ENCODE measurements at places on chromosomes 7 and 10.
A peak's percentile ranks its signal among the peaks of the same experiment; 100 is the strongest.

DNA sequence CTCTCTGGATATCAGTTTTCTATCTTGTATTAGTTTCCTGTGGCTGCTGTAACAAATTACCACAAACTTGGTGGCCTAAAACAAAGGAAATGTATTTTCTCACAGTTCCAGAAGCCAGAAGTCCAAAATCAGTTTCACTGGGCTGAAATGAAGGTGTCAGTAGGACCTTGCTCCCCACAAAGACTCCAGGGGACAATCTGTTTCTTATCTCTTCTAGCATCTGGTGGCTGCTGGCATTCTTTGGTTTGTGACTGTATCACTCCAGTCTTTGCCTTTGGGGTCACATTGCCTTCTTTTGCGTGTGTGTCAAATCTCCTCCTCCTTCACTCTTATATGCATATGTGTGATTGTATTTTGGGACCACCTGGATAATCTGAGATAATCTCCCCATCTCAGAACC lies 153.0 kb upstream of the PRPS1L1 start:
- DNase-seq, result no peak

GRCh38 chr7:107388604-107389003 lies 81.3 kb upstream of the GPR22 start:
- DNase-seq, result no peak

GRCh38 chr7:141584935-141585334 lies 33.7 kb downstream of the AGK start:
- no peak for DNase-seq

GRCh38 chr7:30183749-30184369 lies 49.1 kb downstream of the MTURN start:
- DNase-seq, result no peak

DNA sequence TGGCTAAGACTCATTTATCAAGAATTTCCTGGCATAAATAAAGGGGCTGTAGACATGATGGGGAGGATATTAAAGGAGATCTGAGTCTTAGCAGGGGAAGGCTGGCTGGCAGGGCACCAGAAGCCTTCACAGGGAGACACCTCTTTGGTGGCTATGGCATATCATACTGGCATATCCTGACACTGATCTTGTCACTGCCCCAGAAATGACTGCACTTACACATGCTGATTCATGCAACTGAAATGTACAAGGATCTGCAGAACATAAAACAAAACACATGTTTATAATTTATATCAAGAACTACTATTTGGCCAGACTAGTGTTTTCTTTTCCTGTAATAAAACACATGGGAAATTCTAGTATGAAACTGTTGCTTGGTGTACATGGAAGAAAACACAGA lies 5.5 kb upstream of the LIPN start:
- peak; percentile 18 for DNase-seq

GRCh38 chr10:30792025-30792424 lies 162.5 kb upstream of the LYZL2 start:
- DNase-seq, result no peak

GRCh38 chr7:71777278-71777677 lies 634.9 kb downstream of the CALN1 start:
- no peak for DNase-seq

- no peak for DNase-seq
Measured at GRCh38 chr10:44976352-44977198, 2.0 kb downstream of the DEPP1 start.

- DNase-seq, result no peak
Measured at GRCh38 chr7:70795948-70796347, 336.0 kb upstream of the GALNT17 start.

- no peak for DNase-seq
Measured at GRCh38 chr7:147999962-148000361, 590.6 kb upstream of the C7orf33 start.

- DNase-seq, result no peak
Measured at GRCh38 chr10:517241-517830, 172.1 kb downstream of the DIP2C start.

DNA sequence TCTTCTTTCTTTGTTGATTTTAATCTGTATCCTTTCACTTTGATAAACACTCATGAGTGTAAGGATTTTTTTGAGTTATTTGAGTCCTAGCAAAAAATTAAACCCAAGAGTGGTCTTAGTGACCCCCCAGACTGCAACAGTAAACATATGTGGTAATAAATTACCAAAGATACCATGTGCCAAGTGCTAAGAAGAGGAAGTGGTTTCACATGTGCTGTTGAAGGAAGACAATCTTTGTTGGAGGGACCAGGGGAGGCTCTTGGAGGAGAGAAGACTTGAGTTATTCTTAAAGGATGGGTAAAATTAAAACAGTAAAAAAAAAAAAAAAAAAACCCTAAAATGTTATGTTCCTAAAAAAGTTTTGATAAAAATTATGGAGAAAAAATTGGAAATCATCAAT lies 150.2 kb downstream of the SEC23IP start:
- DNase-seq, result no peak

DNA sequence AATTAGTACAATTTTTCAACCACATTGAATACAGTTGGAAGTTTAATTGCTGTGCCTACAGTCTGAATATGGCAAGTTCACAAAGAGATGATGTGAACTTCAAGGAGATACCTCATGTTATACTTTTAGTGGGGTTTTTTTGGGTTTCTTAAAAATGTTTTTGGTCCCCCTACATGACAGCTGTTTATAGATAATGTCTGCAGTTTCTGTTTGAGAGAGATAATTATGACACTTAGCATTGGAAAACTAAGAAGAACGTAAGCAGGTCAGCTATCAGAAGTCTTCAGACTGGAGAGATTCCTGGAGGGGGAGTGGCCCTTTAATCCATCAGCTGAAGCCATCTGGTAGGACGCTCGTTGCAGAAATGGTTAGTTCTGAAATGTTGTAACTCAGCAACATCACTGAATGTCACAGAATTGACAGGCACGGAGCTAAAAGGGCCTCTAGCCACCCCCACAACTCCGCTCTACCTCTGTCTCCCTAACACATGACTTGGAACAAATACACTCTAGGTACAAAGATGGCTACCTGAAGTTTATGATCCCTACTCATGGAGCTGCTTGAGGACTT lies 29.0 kb downstream of the TIMM23 start:
- DNase-seq, result no peak

GRCh38 chr7:66099232-66099550 lies 15.5 kb upstream of the CRCP start:
- DNase-seq, result no peak

DNA sequence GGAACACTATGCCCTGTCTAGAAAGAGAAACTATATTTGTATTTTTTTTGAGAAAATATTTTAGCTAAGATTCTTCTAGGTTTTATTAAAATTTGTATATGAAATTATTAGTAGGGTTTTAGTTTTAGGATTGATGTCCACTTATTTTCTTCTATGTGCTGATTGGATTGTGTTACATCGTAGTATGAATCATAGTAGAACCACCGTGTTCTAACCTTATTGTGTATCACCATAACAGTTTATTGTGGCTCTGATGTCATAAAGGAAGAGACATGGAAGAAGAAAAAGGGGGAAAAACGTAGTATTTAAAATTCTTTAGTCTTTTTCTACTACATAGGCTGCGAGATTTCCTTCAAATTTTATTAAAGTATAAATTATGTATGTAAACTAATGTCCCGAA lies 1.9 kb downstream of the AGBL3 start:
- DNase-seq, result no peak

DNA sequence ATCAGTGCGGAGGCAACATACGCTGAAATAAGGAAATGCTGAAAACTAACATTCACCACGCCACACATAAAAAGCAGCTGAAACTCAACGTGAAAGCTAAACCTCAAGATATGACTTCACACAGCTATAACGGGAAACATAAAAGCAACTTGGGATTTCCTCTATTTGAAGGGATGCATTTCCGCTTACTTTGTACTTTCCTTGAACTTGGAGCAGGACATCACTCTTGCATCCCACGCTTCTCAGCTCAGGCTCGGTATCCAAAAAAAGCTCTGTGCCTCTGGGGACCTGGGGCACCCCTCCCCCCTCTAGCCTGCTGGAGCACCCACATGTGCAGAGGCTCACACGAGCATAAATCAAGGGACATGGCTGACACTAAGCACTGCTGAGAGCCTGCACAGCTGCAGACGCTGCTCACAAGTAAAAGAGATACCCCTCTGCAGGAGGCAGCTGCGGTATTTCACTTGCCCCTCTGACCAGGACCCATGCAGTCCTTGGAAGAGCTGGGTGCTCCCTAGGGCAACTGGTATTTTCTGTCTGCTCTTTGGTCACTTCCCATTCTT lies 34.2 kb downstream of the PARD3 start:
- no peak for DNase-seq

GRCh38 chr7:381211-382042 lies 91.5 kb downstream of the FOXL3 start:
- DNase-seq, result no peak

DNA sequence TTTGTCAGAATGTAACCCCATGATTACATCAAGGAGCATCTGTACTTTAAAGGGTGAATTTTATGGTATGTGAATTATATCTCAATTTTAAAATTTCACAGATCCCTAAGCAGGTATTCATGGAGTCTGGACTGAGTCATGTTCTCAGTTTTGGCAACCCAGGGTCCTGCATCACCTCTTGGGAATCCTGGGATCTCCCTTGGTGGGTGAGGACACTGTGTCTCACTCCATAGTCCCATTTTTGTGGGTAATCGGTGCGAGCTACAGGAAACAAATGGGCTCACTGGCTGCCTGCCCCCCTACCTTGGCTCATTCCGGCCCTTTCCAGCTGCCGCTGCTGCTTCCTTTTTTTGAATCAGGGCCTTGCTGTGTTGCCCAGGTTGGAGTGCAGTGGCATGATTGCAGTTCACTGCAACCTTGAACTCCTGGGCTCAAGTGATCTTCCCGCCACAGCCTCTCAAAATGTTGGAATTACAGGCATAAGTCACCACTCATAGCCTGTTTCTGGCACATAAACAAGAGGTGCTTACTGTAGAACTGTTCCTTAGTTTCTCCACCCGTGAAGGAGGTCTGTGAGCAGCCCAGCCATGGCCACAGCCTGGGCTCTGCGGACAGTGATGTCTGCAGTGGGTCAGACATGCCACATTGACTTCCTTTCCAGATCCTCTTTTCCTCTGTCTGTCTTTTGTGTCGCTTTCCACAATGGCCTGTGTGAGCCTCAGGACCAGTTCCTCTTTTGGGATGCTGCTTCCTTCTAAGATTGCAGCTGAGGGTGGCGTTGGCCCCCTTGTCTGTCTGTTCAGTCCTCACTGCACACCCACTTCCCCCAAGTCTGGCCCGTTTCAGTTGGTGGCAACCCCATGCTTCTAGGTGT lies 14.5 kb downstream of the PALD1 start:
- peak; percentile 42 for DNase-seq

GRCh38 chr10:24463611-24464426 lies 254.9 kb downstream of the KIAA1217 start:
- peak; percentile 96 for DNase-seq

GRCh38 chr7:50660040-50660829 lies 95.0 kb upstream of the DDC start:
- no peak for DNase-seq

DNA sequence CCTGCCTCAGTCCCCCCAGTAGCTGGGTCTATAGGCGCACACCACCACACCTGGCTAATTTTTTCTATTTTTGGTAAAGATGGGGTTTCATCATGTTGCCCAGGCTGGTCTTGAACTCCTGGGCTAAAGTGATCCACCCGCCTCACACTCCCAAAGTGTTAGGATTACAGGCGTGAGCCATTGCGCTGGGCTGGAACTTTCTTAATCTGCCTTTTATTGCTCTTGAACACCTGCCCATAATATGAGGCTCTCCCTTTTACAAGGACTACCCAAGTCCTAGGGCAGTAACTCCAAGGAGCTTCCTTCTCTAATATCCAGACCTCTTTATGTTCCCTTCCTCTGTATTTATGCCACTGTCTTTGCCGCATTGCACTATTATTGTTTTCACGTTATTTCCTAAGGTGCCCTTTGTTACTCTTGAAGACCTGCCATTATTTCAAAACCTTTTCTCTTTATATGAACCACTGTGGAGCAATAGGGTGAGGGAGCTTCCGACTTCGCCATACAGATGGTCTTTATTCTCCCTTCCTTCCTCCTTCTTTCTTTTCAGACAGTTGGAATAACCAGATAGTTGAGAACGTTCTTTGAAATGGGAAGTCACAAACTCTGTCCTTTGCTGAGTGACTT lies 36.3 kb upstream of the TCF7L2 start:
- DNase-seq, result no peak

DNA sequence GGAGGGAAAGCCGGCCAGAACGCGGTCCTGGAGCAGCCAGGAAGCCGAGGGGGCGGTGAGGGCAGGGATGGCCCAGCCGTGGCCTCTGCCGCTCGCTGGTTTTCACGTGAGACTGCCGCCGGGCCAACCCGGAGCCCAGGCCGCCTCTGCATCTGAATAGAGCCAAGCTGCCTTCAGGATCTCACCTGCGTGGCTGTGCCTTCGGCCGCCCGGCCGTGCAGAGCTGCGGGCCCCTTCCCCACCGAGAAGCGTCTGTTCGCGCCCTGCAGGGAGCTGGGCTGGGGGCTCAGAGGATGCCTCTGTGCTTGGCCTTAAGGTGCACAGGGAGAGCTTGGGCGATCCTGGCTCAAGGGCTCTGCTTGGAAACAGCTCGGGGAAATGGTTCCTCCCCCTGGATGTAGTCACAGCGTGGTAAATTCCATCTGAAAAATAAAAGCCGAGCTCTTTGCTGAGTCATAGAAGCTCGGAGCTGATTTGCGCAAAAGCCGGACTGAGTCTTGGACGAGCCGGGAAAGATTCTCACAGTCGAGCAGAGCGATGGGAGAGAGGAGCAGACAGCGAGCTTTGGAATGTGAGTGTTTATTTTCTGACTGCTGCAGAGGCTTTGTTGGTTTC lies at the start of gene JAKMIP3:
JAKMIP3 (plus strand) TSS at position 456 of the 615 bp plus-strand sequence. CDS start 38,863 bp downstream, outside the sequence.
- DNase-seq, result peak; percentile 79

GRCh38 chr10:44745920-44746319 lies 165.2 kb upstream of the TMEM72 start:
- no peak for DNase-seq

DNA sequence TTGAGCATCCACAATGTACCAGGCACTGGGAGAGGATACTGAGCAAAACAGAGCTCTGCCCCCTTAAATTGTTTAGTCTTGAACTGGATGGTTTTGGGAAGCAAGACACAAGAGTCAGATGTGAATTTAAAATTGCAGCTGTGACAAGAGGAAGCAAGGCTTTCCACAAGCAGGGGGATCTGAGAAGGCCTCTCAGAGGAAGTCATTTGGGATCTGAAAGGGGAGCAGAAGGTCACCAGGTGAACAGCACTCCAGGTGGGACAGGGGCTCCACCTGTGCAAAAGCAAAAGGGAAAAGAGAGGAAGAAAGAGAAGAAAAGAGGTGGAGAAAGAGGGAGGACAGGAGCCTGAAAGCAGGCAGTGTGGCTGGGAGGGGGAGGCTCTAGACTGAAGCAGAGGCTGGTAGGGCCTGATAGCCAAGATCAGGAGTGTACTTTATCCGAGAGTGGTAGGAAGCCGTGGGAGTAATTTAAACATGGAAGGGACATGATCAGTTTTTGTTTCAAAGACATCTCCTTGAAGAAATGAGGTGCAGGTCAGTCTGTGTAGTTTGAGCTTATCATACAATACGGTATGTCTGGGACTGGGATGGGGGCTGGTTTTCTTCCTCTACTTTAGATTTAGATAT lies 76.1 kb upstream of the DUSP5 start:
- DNase-seq, result no peak

- DNase-seq, result peak; percentile 68
Measured at GRCh38 chr7:107564553-107565298, 955 bp downstream of the DUS4L start.

GRCh38 chr7:112012242-112012641 lies 194.0 kb downstream of the DOCK4 start:
- no peak for DNase-seq

Data from astrocyte of the cerebellum (primary cell).